Activated T-cell treated with anti-CD3 and anti-CD28 coated beads for 48 hours (primary cell): ENCODE measurements at places on chromosomes 2 and 18.

- no peak for DNase-seq
These were observed 42.1 kb downstream of the PXDN start for GRCh38 chr2:1702186-1702565.

- no peak for DNase-seq
These were observed 4.2 kb downstream of the ALLC start for GRCh38 chr2:3662239-3662638.

DNA sequence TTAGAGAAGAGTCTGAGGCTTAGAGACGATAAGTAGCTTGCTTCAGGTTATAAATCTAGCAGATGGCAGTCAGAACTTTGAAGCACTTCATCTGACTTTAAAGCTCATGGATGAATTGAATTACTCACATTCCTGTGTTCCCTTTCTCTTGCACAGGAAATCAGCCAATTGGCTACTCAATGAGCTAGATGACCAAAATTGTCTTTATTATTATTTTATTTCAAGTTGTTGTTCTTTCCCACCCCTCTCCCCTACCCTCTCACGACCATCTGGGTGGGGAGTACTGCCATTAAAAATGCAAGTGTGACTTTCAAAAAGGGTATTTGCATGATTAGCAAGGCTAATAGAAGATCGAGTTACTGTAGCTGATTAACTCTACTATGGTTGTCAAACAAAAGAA lies 491.1 kb downstream of the NR4A2 start:
- DNase-seq = no peak

DNA sequence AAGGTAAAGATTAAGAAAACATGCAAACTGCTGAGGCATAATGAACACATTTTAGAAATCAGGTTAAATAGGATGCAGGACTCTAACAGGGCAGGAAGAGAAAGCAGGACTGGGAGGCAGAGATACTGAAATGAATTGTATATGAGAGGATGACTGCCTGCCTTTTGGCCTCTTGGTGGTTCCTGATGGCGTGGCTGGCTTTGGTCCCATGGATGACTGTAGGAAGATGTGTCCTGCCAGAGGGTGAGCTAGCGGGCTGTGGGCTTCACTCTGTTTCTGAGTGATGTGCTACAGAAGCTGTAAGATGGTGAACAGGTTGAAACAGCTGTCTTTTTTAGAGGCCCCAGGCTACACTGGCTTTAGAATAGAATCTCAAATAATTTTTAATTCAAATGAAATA lies 517.0 kb downstream of the SLC4A3 start:
- DNase-seq = no peak

DNA sequence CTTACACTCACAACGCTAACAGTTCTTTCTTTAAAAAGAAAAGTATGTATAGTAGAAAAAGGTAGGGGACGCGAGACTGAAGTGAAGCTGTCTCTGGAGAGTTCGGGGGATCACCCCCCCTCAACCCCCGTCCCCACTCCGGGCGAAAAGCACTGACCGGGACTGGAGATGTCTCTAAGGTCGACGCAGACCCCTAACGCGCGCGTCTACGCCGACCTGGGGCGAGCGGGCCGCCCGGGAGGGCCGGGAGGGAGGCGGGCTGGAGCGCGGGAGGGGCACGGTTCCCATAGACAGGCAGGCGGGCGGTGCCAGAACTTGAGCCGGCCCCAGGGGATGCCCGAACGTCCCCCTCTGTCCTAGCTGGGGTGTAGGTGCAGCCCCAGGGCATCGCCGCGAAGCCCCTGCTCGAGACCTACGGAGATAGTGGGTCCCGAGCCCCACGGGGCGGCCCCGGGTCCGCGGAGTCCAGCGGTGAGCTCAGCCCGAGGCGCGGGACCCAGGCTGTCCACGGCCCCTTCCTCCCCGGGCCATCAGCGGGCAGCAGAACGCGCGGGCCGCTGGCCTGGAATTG lies 82.2 kb downstream of the CHRNA1 start:
- DNase-seq = peak; percentile 32

GRCh38 chr2:231362555-231363184 lies 32.8 kb upstream of the B3GNT7 start:
- DNase-seq = no peak

GRCh38 chr18:54946149-54946581 lies 13.1 kb downstream of the CCDC68 start:
- no peak for DNase-seq

GRCh38 chr2:231680992-231681852 lies 27.1 kb upstream of the PTMA start:
- no peak for DNase-seq

- no peak for DNase-seq
These were observed 61.5 kb upstream of the L3MBTL4 start for GRCh38 chr18:6476190-6476589.

- no peak for DNase-seq
These were observed 81.7 kb upstream of the CTAGE1 start for GRCh38 chr18:22499421-22499820.

GRCh38 chr2:226977775-226978190 lies 141.9 kb downstream of the RHBDD1 start:
- no peak for DNase-seq

GRCh38 chr2:163600801-163601200 lies 135.0 kb downstream of the FIGN start:
- no peak for DNase-seq

DNA sequence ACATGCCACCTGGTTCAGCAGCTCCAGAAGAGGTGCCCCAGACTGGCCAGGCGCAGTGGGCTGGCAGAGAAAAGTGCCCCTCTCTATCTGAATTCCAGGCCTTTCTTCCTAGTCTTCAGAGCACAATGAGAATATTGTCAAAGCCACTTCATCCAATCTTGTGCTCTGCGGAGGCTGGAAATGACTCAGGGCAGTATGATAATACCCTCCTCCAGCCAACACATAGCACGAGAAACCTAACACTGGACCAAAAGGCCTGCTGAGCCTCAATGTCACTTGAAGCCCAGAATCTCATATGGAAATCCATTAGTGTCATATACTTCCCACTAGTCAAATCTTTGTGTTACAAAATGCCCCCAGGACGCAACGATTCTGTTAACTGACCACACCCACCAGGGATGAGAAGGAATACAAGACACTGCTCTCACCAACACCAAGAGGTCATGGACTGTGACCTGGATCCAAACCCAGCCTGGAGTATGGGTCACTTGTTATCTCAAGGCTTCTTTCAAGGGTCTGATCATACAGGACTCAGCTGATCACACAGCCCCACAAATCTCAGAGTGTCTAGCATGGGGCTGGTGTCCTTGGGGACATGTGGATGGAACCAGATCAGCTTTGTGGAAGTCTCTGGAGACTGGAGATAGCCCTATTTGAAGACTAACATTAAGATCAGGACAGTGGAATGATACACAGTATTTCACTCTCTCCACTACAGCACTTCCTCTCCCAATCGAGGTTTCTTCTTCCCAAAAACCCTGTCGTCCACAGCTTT lies 10.1 kb downstream of the KIF3C start:
- no peak for DNase-seq

GRCh38 chr2:20107352-20107751 lies 55.9 kb upstream of the LAPTM4A start:
- DNase-seq = no peak

- no peak for DNase-seq
These were observed 175.7 kb downstream of the PIEZO2 start for GRCh38 chr18:10973567-10974203.
